ENCODE measurements at places on chromosomes 16 and 17.
A peak's percentile ranks its signal among the peaks of the same experiment; 100 is the strongest.

DNA sequence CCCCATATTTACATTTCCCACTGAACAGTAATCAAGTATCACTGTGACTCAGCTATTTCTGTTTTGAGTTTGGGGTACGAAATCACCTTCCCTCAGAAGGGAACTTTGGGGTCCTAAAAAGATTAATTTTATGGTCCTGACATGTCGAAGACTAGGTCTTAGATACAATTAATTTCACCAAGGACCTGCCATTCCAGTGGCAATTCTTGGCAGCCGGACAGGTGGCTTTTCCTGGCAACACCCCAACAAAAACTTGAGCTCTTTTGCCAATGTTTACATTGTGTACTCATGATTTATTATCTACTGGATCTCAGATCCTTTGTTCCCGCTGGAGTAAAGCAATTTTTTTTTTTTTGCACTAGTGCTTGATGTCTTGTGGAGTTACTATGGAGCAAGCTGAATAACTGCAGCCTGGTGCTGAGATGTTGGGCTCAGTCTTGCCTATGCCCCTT lies 14.4 kb downstream of the SLFN5 start:
- peak; percentile 10 for DNase-seq

- DNase-seq: peak; percentile 86
Observed at GRCh38 chr17:78883089-78883532, 19.9 kb downstream of the CEP295NL start.

DNA sequence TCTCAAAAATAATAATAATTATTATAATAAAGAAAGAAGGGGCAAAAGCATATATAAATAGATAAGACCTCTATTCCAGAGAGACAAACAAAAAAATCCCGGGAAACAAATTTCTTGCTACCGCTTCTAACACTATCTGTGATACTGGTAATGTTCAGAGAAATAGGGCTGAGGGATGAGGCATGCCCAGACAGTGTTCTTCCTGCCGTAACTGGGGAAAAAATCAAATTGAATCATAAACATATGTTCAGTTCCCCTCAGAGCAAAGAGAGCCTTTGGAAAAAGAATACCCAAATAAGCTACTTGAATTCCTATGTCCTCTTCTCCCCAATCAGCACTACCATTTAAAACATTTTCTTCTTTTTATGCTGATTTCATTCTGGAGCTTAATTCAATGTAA lies 688.0 kb downstream of the KCNJ2 start:
- DNase-seq: no peak

DNA sequence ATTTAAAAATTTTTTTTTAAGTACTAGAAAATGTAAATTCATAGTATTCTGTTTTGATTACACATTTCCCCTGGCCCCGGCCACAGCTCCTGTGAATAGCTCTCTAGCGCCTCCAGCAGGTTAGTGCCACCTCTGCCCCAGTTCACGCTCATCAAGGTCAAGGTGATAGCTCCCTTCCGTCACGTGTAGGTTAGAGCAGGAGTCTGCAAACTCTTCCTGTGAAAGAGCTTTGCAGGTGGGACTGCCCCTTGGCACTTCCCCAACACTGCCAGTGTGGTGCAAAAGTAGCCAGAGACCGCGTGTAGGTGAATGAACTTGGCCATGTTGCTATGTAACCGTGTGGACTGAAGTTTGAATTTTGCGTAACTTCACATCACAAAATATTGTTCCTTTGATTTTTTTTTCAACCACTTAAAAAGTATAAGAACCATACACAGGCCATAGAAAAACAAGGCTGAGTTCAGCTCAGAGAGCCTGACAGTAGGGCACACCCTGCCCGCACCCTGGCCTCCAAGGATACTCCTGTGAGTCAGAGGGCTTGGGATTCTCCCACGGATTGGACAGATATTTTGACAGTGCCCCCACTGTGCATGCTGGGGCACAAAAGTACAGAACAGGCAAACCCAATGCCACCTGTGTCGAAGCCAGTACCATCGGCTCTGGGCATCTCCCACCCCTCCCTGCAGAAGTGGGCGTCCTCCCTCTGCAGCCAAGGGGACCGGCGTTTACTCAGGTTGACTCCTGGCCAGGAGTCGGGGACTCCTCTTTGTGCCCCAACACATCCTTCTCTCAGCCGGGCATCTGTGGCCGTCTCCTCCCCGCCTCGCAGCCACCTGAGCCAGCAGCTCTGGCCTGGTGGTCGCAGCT lies 92.0 kb upstream of the CHMP6 start:
- peak; percentile 74 for DNase-seq

- no peak for DNase-seq
Observed at GRCh38 chr17:28698253-28698941, 13.3 kb downstream of the PROCA1 start.
